ENCODE measurements at places on chromosomes 1 and 21. TPM values are rescaled to one million over a fixed set of nuclear protein-coding genes. Genes with fewer than 3 reads are reported as not detected.

OR2T29 gene
- total RNA-seq: not detected

AMY1B gene
- total RNA-seq: not detected

STUM gene
- not detected for total RNA-seq

C4BPA gene
- total RNA-seq: 0.99 TPM

TNFRSF18 gene
- total RNA-seq: 0.17 TPM

PRAMEF11 gene
- not detected for total RNA-seq

FAAH gene
- 0.61 TPM for total RNA-seq

LYPD8 gene
- 0.20 TPM for total RNA-seq

OR2L5 gene
- not detected for total RNA-seq

OR2L2 gene
- total RNA-seq: not detected

HHIPL2 gene
- total RNA-seq: 9.2 TPM

EPHB2 gene
- total RNA-seq: 32.6 TPM

OR10Z1 gene
- total RNA-seq: not detected

HTR6 gene
- total RNA-seq: 0.18 TPM

RIMKLA gene
- 0.74 TPM for total RNA-seq

GJA8 gene
- not detected for total RNA-seq

OR2M3 gene
- total RNA-seq: not detected

FAM72D gene
- 4.9 TPM for total RNA-seq

RIMS3 gene
- total RNA-seq: 1.0 TPM

FAM163A gene
- not detected for total RNA-seq

BCL2L15 gene
- total RNA-seq: 0.59 TPM

SPRR2F gene
- total RNA-seq: not detected

LRRC71 gene
- total RNA-seq: 0.23 TPM

FAM89A gene
- 16.9 TPM for total RNA-seq

S100A2 gene
- 37.7 TPM for total RNA-seq

SELL gene
- total RNA-seq: 0.20 TPM

IVL gene
- not detected for total RNA-seq

OPRD1 gene
- total RNA-seq: not detected

OR6Y1 gene
- total RNA-seq: not detected

VAMP3 gene
- total RNA-seq: 75.1 TPM

TMEM61 gene
- total RNA-seq: 0.56 TPM

EPB41 gene
- 5.1 TPM for total RNA-seq

PRR9 gene
- not detected for total RNA-seq

INKA2 gene
- 2.0 TPM for total RNA-seq

SLFNL1 gene
- not detected for total RNA-seq

OR2T11 gene
- not detected for total RNA-seq

ATAD3B gene
- 2.9 TPM for total RNA-seq

IL22RA1 gene
- total RNA-seq: 7.3 TPM

AUNIP gene
- 8.5 TPM for total RNA-seq

C8A gene
- total RNA-seq: not detected

FCAMR gene
- total RNA-seq: not detected

TFB2M gene
- total RNA-seq: 34.1 TPM

TMPRSS15 gene
- not detected for total RNA-seq

KCNA3 gene
- not detected for total RNA-seq

GREM2 gene
- total RNA-seq: 0.07 TPM

SERINC2 gene
- 26.9 TPM for total RNA-seq

NIBAN1 gene
- 0.81 TPM for total RNA-seq

PAQR7 gene
- 6.8 TPM for total RNA-seq

RIPPLY3 gene
- 0.59 TPM for total RNA-seq

KCTD3 gene
- 41.9 TPM for total RNA-seq

SPAG17 gene
- total RNA-seq: not detected

PROK1 gene
- total RNA-seq: not detected

HSD3B2 gene
- total RNA-seq: not detected

CXADR gene
- total RNA-seq: 7.4 TPM

OR2G6 gene
- not detected for total RNA-seq

TSPAN2 gene
- total RNA-seq: 1.1 TPM

PTAFR gene
- 0.16 TPM for total RNA-seq

DAB1 gene
- not detected for total RNA-seq

C1orf226 gene
- total RNA-seq: 0.93 TPM

AGT gene
- 0.13 TPM for total RNA-seq
